ENCODE measurements at places on chromosomes 13 and 19.
A peak's percentile ranks its signal among the peaks of the same experiment; 100 is the strongest.

DNA sequence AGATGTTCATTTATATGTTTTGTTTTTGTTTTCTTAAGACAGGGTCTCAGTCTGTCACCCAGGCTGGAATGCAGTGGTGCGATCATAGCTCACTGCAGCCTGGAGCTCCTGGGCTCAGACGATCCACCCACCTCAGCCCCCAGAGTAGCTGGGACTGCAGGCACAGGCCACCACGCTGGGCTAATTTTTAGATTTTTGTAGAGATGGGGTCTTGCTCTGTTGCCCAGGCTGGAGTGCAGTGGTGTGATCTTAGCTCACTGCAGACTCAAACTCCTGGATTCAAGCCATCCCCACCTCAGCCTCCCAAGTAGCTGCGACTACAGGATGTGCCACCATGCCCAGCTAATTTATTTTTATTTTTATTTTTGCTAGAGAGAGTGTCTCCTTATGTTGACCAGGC is 45.7 kb downstream of the NFIC start:
- DNase-seq: no peak

GRCh38 chr19:2969104-2969504 is 8.3 kb upstream of the TLE6 start:
- DNase-seq: no peak

DNA sequence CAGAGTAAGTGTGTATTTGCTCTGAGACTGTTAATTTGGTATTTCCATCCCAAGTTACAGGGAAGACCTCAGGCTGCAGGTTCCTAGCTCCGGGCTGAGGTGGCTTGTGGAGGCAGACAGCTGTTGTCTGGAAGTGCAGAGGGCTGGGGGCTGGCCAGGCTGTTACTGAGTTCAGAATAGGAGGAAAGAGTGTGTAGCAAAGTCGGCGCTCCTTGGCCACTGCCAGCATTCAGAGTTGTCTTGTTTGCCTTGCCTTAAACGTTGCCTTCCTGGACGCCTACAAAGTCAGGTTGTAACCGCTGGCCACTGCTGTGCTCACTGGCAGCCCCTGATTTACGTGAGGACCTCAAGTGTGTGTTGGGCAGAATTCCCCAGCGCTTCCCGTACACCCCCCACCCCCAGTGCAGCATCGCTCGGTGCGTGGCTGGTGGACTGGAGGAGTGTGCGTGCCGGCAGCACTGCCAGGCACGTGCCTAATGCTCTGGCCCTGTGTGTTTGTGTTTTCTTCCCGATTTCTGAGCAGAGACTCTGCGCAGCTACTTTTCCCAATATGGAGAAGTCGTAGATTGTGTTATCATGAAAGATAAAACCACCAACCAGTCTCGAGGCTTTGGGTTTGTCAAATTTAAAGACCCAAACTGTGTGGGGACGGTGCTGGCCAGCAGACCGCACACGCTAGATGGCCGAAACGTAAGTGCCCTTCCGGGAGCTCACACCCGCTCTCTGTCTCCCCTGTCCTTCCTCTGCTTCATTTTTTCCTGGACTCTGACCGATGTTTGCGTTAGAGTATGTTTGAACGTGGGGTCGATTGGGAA is 10.5 kb downstream of the DAZAP1 start:
- DNase-seq: no peak

- DNase-seq: no peak
Observed at GRCh38 chr13:94232161-94232950, 247.1 kb downstream of the DCT start.

GRCh38 chr13:98207416-98207815 is 30.3 kb upstream of the RNF113B start:
- no peak for DNase-seq

GRCh38 chr19:53982611-53983010 is 8.8 kb upstream of the CACNG6 start:
- no peak for DNase-seq

GRCh38 chr13:29993716-29994488 is 143.5 kb upstream of the UBL3 start:
- DNase-seq: no peak

DNA sequence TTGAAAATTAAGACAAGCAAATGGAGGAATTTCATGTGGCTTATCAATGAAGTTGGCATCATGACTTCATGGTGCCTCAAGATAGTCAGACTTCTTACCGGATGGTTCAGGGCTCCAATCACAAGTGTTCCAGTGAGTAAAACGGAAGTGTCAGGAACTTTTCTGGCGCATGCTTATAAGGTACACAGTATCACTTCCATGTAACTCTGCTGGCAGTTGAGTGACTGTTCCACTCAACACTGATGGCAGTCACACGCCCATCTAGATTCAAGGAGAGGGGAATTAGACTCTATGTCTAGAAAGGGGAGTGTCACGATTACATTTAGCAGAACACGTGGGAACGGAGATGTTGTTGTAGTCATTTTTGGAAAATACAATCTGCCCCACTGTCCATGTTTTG is 114.3 kb downstream of the KCTD15 start:
- no peak for DNase-seq

GRCh38 chr19:17611462-17612244 is 56.2 kb downstream of the COLGALT1 start:
- no peak for DNase-seq

DNA sequence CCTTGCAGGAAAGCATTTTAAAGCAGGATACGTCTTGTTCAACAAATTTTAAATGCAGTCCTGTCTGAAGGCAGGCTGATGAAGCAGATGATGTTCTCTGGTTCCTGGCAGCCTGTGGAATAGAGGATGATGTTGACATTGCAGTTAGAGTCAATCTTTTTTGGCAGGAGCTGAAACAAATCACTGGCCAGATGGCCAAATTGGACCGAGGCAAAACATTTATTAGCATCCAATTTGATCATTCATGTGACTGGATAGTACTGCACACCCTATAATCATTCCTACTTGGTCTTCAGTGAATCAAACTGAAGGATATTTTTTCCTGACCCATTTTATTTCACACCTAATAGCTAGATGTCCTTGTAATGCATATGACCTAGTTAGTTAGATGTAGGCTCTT is 172.2 kb upstream of the SLC10A2 start:
- DNase-seq: no peak

DNA sequence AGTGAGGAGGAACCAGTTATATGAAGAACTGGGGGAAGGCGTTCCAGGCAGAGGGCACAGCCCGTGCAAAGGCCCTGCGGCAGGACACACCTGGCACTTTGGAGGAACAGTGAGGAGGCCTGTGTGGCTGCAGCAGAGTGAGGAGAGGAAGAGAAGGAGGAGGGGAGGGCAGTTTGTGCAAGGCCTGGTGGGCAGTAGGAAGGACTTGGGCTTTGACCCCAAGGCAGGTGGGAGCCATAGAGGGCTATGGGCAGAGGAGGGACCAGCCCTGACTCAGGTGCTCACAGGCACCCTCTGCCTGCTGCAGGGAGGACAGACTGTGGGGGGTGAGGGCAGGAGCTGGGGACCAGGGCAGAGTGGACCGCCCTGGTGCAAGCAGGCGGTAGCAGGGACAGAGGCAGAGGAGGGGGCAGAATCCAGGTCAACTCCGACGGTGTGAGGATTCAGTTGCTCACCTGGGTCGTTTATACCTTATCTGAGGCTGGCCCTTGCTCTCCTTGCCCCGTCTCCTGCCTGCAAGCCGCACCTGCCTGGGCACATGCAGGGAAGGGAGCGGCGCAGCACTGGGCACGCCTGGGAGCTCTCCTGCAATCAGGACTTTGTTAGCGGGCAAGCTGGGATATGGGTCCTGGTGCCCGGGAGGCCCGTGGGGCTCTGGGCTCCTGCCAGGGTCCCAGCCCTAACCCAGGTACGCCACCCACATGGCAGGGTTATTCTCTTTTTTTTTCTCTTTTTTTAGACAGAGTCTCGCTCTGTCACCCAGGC is 34.8 kb downstream of the NFIC start:
- DNase-seq: no peak

- no peak for DNase-seq
Observed at GRCh38 chr19:5147978-5148793, 179.3 kb downstream of the KDM4B start.

DNA sequence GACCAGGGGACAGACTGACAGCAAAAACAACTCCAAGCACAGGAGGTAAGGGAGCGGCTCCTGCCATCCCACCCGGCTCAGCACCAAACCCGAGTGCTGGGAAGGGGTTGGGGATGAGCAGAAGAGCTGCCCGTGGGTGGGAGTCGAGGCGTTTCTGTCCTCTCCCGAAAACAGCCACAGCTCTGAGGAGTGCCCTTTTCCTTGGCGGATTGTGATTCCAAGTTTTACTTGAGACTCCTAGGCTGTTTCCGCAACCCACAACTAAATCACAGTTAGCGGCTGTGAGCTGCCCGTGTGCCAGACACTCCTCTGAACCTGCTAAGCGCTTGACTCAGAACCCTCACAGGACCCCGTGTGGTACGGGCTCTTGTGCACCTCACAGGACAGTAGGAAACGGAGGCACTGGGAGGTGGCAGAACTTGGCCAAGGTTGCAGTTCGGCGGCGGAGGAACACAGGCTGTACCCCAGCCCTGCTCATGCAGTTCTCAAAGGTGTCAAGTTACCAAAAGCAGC is 21.4 kb downstream of the CFAP97D2 start:
- no peak for DNase-seq

DNA sequence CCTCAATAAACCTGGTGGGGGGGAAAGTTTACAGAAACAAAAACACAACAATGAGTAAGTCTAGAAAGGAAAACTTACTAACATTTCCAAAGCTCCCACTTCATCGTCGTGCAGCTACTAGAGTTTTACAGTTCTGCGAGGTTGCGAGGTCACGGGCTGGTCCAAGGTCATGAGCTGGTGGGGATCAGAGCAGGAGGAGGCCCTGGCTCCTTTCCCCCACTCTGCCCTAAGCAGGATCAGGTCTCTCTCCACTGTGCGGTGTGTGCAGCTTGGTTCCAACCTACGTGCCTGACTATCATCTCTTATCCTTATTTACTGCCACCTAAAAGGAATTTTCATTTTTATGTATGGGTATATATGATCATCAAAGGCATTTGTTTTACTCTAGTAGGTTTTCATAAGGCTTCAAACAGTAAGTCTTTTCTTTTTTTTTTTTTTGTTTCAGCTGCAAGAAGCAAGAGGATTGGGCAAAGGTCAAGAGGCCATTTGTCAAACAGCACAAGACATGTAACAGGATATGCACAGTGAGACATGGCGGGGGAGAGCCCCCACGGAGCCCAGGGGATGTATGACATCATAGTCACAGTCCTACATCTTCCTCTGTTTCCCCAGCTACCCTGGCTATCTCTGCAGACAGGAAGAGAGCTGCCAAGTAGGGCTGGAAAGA is 76.6 kb upstream of the POMP start:
- DNase-seq: no peak

DNA sequence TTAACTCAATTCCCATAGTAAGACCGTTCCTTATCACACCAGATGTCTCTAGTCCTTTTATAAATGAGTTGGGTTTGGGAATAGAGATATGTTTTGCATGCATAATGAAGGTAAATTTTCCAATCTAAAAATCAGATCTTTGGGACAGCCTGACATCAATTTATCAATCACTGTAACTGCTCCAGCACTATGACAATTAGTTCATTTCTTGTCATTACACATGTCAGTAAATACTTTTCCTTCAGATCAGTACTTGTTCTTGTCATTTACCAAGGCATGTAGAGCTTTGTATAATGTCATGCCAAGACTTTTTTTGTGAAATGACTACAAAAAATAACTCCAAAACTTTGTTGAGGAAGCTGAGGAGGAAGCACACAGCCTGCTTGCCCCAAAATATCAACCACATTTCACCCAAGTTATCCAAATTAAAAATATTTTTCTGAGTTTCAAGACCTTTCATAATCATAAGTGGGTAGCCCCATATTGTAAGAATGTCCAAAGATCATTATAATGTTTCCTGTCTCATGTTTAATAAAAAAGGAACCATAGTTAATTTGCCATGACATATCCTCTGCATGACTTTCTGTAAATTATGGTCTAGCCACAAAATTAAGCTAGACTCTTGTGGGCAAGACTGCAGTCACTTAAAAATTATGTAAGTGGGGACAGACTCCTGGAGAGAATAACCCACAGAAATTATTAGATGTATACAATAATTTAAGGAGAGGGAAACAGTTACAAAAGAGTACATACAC is 586.8 kb downstream of the TBC1D4 start:
- DNase-seq: no peak

- DNase-seq: no peak
Observed at GRCh38 chr13:99523838-99524237, 22.6 kb downstream of the TM9SF2 start.

- peak; percentile 88 for DNase-seq
Observed at GRCh38 chr19:872266-872951, 12.9 kb downstream of the CFD start.

DNA sequence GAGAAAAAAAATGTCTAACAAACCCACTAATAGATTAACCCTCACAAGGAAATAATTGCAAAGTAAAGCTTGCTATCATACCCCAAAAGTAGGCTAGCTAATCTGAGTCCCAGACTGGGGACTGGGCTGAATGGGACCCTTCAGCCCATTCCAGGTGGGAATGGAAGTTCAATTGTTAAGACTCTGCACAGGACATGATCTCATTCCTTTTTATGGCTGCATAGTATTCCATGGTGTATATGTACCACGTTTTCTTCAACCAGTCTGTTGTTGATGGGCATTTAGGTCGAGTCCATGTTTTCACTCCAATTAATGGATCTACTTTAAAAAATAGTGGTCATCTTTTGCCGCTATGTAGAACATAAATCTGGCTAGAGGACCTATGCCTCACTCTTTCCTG is 17.9 kb downstream of the OR7A5 start:
- no peak for DNase-seq

DNA sequence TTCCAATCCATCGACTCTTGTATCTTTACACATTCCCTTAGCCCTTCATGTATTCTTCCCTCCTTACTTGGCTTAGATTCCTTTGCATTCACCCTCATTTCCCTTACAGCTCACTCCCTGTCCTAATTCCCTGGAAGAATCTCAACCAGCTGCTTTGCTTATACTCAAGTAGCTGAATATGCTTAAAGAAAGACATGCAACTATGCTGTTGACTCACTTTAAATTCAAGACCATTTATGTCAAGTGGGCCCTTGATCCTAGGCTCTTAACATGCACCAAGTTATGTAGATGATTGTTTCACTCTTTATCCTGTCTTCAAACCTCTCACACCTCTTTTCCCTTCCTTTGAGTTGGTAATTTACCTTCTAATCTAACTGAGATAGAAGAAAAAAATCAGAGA is 7.4 kb downstream of the CCDC122 start:
- no peak for DNase-seq

GRCh38 chr13:73657821-73658540 is 476.2 kb downstream of the KLF12 start:
- no peak for DNase-seq

GRCh38 chr13:112643759-112644459 is 45.9 kb upstream of the ATP11A start:
- DNase-seq: no peak

DNA sequence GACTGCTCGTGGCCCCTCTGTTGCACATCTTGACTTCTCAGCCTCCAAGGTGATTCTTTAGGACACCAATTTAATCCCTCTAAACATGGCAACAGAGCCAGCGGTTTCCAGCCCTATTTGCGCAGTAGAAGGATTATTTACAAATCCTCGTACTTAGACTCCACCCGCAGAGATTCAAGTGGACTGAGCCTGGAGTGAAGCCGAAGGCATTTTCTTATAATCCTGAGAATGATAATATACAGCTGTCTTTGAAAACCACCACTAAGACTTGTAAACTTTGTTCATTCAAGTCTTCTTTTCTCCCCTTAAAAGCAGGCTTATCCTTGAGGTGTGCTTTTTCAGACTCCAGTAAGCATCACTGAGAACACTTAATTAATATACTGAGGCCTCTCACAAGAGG is 4.8 kb upstream of the DPRX start:
- DNase-seq: no peak

All from activated T-cell treated with anti-CD3 and anti-CD28 coated beads, Interleukin-2, amount 50 U/mL, for 48 hours (primary cell).